ENCODE measurements at places on chromosomes 4 and X.

GRCh38 chr4:36919721-36920120, 324.8 kb upstream of the NWD2 start:
- no peak for DNase-seq

GRCh38 chr4:177371461-177371860, 61.8 kb downstream of the NEIL3 start:
- no peak for DNase-seq

- DNase-seq, result no peak
These were observed 149.9 kb downstream of the AMMECR1 start for GRCh38 chrX:110167952-110168451.

DNA sequence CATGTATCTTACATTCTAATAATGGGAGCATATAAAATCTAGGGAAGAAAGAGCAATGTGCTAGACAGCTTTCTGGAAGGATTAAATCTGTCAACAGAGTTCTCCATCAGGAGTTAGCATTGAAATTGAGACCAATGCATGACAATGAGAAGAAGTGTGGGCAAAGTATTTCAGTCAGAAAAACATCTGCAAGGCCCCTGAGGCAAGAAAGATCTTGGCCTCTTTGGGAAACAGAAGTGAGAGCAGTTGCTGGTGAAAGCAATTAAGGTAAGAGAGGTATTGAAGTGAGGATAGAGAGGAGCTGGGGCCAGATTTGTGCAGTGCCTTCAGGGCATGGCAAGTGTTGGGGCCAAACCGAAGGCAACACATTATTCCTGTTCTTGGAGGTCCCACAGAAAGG, 999.1 kb downstream of the STPG2 start:
- DNase-seq, result no peak

DNA sequence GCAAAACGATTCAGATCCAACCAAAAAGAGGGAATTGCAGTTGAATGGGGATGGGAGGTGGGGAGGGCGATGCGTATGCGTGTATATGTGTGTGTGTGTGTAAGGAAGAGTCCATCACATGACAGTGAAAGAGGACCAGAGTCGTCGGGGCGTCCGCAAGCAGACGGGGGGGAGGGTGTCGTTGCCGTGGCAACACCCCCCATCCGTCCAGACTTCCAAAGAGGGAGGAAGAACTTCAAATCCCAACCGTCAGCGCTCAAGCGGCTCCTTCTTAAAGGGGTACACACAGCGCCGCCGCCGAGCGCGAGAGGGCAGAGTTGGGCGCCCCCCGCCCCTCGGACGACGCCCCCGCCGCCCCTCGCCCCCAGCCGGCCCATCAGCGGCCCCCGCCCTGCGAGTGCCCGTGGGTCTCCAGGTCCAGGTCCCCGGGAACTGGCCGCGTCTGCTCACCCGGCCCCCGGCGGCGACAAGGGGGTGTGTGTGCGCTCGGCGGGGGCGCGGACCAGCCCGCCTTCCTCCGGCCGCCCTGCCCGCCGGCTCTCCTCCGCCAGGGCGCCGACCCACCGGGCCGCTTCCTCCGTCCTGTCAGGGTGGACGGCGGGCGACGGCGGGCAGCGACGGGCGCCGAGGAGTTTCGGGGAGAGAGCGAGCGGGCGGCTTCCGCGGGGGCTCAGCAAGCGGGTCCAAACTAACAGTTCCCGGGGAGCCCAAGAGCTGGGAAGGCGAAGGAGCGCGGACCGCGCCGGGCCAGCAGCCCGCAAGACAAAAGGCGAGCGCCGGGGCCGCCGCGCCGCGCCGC, 685 bp downstream of the LCORL start:
- peak; percentile 94 for DNase-seq

DNA sequence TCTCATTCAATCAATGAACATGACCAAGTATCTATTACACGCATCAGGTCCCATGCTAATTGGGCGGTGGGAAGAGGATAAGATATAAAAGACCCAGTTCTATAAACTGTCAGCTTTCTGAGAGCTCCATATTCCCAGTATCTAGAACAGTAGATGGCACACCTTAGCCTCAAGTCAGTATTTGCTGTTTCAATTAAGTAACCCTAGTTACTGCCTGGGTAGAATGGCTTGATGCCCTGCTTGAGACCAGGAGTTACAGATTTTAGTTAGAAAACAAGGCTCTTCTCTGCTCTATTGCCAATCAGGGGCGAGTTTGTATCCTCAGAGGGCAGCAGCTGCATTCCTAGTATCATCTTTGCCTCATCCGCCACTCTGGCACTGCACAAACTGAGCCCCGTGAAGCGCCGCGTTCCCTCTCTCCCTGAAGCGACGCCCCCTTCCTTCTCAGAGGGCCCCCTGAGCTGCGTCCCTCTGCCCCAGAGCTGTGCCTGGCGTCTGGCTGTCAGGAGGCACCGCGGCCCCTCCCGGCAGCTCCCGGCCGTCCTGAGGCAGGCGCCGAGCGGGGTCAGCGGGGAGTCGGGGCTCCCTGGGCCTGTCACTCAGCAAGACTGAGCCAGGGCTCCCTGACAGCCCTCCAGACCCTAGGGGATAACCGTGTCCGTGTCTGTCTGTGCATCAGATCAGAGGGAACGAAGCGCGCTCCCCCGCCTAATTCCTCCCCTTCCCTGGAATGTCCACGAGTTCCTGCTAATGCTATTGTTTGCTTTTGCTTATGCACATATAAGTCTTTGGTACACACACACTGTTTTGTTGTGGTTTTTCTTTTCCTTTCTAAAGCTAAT, 212.4 kb upstream of the TTC29 start:
- DNase-seq, result peak; percentile 61

DNA sequence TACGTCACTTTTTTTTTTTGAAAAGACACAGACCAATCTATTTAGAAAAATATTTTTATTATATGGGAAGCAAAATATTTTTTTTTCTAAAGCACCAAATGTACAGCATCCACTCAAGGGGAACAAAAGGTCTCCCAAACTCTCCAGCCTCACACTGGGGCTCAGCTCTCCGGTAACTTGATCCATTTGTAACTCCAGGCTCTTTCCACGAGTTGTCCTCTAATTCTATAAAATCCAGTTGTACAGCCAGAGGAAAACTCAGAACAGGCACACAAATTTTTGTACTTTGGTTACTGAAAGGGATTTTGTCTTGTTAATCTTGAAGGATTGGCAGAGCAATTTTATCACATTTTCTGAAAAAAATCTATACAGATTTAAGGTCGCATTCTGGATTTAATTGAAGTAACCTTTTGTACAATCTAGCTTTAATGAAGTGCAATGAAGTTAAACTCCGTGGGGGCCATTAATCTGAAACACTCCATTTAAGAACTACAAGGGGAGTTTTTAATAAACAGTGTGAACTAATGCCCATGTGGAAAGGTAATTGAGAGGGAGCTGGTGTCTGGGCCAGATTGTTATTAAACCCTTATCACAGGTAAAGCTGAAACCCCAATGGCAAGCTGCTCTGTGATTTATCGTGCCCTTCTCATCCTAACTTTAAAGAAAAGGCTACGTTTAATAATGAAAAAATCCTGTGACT, 161.2 kb upstream of the FRG1 start:
- peak; percentile 69 for DNase-seq

All from muscle of leg (tissue), 16 donors.